Trophoblast cell (in vitro differentiated cells and primary cell): ENCODE measurements at places on chromosomes 6 and 20.

DNA sequence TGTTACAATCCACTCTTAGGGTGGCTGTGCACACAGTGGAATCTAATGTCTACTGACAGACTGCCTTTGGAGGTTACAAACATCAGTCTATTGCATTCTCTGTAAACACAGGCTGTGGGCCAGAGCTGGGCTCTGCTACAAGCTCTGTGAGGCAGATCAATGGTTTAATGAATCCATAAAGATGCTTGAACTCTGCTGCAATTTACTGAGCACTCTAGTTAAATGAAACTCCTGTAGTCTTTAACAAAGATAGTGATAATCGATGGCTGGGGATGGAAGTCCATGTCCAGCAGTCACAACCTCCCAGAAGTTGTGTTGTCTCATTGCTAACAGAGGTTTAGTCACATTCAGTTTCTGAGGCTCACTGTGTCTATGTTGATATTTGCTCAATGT, 50.5 kb downstream of the SOBP start:
- H3K27ac ChIP-seq = no peak overlapping the region
- no peaks in the 10 kb centered on the region for H3K27me3 ChIP-seq
- H3K4me3 ChIP-seq = no peak overlapping the region
- no peak for DNase-seq

GRCh38 chr6:118297821-118298220, 250.3 kb upstream of the PLN start:
- no peaks in the 10 kb centered on the region for H3K36me3 ChIP-seq
- no peaks in the 10 kb centered on the region for H3K27me3 ChIP-seq
- no peak for DNase-seq
- H3K4me3 ChIP-seq = no peak overlapping the region
- H3K4me1 ChIP-seq = no peaks in the 10 kb centered on the region
- H3K27ac ChIP-seq = no peak overlapping the region

DNA sequence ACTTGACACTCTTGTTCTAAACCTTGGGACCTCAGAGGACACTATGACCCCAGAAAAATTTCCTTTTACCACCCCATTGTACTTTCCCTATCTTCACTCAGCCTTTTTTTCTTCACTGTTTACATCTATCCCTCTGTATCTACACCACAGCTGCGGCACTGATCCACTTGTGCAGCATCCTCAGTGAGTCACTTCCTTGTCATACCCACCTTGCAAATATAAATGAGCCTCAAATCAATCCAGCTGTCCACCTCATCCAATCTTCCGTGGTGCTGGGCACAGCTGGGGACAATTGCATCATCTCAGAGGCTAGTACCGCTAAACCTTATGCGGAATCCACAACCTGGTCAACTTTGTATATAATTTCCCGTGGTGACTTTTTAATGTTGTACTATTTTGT, 710.5 kb downstream of the QKI start:
- no peak overlapping the region for H3K4me3 ChIP-seq
- no peaks in the 10 kb centered on the region for H3K4me1 ChIP-seq
- H3K27ac ChIP-seq = no peak overlapping the region
- H3K27me3 ChIP-seq = no peaks in the 10 kb centered on the region

- H3K27ac ChIP-seq = no peak overlapping the region
- H3K4me1 ChIP-seq = no peaks in the 10 kb centered on the region
- H3K27me3 ChIP-seq = no peaks in the 10 kb centered on the region
- DNase-seq = peak; percentile 24
- H3K4me3 ChIP-seq = no peak overlapping the region
Measured at GRCh38 chr6:133512410-133513016, 271.4 kb downstream of the EYA4 start.

GRCh38 chr20:47419953-47420514, 63.5 kb upstream of the ZMYND8 start:
- no peaks in the 10 kb centered on the region for H3K27me3 ChIP-seq
- peaks cover 2% of the 10 kb centered on the region for H3K36me3 ChIP-seq
- no peak overlapping the region for H3K4me3 ChIP-seq
- H3K4me1 ChIP-seq = peaks cover 8% of the 10 kb centered on the region
- no peak overlapping the region for H3K27ac ChIP-seq

GRCh38 chr6:91852252-91852651, 1265.4 kb upstream of the MAP3K7 start:
- DNase-seq = no peak
- H3K27me3 ChIP-seq = no peaks in the 10 kb centered on the region
- no peaks in the 10 kb centered on the region for H3K36me3 ChIP-seq

DNA sequence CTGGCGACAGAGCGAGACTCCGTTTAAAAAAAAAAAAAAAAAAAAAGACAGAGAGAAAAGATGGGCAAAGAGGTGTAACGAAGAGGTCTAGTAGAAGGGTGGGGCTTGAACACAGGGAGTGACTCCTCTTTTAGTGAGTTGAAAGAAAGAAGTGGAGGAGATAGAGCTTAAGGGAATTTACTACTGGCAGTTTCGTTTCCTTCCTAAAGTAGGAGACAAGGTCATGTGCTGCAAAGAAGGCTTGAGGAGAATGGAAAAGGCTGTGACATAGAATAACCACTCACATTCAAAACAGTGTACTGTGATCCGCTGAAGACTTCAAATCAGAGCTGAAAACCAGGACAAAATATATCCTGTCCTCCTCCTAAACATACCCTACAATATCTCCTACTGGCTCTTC, 63.8 kb upstream of the EIF2S2 start:
- no peak overlapping the region for H3K4me3 ChIP-seq
- no peaks in the 10 kb centered on the region for H3K36me3 ChIP-seq
- H3K27me3 ChIP-seq = no peaks in the 10 kb centered on the region

- no peak overlapping the region for H3K27ac ChIP-seq
- H3K4me1 ChIP-seq = peaks cover 5% of the 10 kb centered on the region
- DNase-seq = no peak
- no peaks in the 10 kb centered on the region for H3K27me3 ChIP-seq
- H3K36me3 ChIP-seq = no peaks in the 10 kb centered on the region
Measured at GRCh38 chr6:53294095-53294494, 54.7 kb downstream of the ELOVL5 start.

DNA sequence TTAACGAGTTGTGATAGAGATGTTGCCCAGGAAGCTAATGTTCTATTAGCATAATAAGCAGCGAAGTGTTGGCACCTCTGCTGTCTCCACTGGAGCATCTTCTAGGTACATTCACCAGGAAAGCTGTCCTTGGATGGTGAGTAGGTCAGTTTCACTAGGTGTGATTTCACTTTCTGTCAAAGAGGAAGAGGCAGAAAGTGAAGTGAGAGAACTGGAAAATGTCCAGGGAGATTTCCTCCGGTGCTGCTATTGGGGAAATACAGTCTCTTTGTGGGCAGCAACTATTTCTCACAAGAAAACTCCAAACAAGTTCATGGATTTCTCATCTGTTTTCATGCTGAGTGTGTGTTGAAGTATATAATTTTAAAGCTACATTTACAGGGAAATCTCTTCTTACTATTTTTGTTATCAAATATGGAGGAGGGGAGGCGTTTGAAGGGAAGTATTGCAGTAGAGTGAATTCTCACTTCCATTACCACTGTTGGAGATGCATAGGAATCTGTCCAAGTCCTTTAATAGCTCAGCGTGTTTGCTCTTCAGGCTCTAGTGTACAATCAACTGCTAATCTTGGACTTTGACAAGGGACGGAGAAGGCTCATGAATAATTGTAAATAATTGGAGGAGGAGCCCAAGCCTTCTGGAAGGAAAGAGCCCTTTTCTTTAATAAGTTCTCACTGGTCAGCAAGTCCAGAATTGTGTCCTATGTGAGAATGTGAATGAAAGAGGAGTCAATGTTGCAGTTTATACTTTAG, 16.1 kb upstream of the TSBP1 start:
- no peaks in the 10 kb centered on the region for H3K27me3 ChIP-seq
- H3K4me3 ChIP-seq = no peak overlapping the region
- no peak overlapping the region for H3K27ac ChIP-seq
- H3K4me1 ChIP-seq = no peaks in the 10 kb centered on the region
- DNase-seq = no peak
- H3K36me3 ChIP-seq = no peaks in the 10 kb centered on the region

DNA sequence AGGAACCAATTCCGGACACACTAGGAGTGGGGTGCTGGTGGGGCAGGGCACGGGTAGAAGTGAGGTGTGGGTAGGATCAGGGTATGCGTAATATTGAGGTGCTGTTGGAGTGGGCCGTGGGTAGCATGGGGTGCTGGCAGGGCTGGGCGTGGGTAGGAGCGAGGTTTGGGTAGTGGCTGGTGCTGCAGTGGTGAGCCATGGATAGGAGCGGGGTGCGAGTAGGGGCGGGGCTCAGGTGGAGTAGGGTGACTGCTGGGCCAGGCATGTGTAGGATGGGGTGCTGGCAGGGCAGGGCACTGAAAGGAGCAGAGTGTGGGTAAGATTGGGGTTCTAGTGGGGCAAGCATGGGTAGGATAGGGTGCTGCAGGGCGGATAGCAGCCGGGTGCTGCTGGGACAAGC, 114.2 kb upstream of the DUSP22 start:
- H3K36me3 ChIP-seq = no peaks in the 10 kb centered on the region
- H3K27me3 ChIP-seq = no peaks in the 10 kb centered on the region
- no peak overlapping the region for H3K27ac ChIP-seq
- no peaks in the 10 kb centered on the region for H3K4me1 ChIP-seq
- H3K4me3 ChIP-seq = peak overlapping the region; percentile 23

- H3K27me3 ChIP-seq = no peaks in the 10 kb centered on the region
- no peak for DNase-seq
- no peak overlapping the region for H3K4me3 ChIP-seq
- no peaks in the 10 kb centered on the region for H3K36me3 ChIP-seq
- H3K27ac ChIP-seq = no peak overlapping the region
Measured at GRCh38 chr20:17137692-17138091, 89.1 kb upstream of the PCSK2 start.

GRCh38 chr6:14984519-14984853, 261.4 kb upstream of the JARID2 start:
- H3K4me1 ChIP-seq = peaks cover 2% of the 10 kb centered on the region
- no peak overlapping the region for H3K4me3 ChIP-seq
- H3K27ac ChIP-seq = no peak overlapping the region
- no peak for DNase-seq
- no peaks in the 10 kb centered on the region for H3K36me3 ChIP-seq
- no peaks in the 10 kb centered on the region for H3K27me3 ChIP-seq

GRCh38 chr6:16967470-16967817, 134.4 kb upstream of the STMND1 start:
- H3K4me3 ChIP-seq = no peak overlapping the region
- no peak overlapping the region for H3K27ac ChIP-seq
- DNase-seq = no peak
- H3K27me3 ChIP-seq = no peaks in the 10 kb centered on the region

- H3K4me3 ChIP-seq = no peak overlapping the region
- H3K36me3 ChIP-seq = no peaks in the 10 kb centered on the region
- no peaks in the 10 kb centered on the region for H3K27me3 ChIP-seq
- H3K27ac ChIP-seq = no peak overlapping the region
- no peaks in the 10 kb centered on the region for H3K4me1 ChIP-seq
Measured at GRCh38 chr20:45695496-45695895, 6.3 kb upstream of the WFDC13 start.

- no peaks in the 10 kb centered on the region for H3K27me3 ChIP-seq
- no peak for DNase-seq
- H3K4me1 ChIP-seq = no peaks in the 10 kb centered on the region
- no peak overlapping the region for H3K27ac ChIP-seq
- H3K4me3 ChIP-seq = no peak overlapping the region
- H3K36me3 ChIP-seq = peaks cover 6% of the 10 kb centered on the region
Measured at GRCh38 chr6:125054331-125054730, 92.1 kb downstream of the RNF217 start.

DNA sequence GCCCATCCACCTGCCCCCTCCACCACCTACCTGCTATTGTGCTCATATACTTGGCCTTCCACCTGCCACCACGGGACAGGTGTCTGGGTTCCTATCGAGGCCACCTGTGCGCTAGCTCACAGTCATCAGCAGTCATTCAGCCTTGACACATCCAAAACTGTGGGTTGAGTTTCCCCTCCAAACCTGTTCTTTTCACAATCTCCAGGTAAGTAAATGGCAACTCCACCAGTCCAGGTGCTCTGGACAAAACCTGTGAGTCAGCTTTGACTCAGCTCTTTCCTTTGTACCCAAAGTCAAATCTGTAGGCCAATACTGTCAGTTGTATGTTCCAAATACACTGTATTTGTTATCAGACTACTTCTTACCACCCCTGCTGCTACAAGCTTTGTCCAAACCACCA, 52.6 kb downstream of the SPTLC3 start:
- no peaks in the 10 kb centered on the region for H3K36me3 ChIP-seq
- H3K27me3 ChIP-seq = no peaks in the 10 kb centered on the region
- no peak overlapping the region for H3K27ac ChIP-seq
- no peak for DNase-seq

- DNase-seq = no peak
- H3K27ac ChIP-seq = no peak overlapping the region
- no peak overlapping the region for H3K4me3 ChIP-seq
- H3K27me3 ChIP-seq = no peaks in the 10 kb centered on the region
- H3K36me3 ChIP-seq = no peaks in the 10 kb centered on the region
Measured at GRCh38 chr6:50333696-50334095, 284.0 kb upstream of the DEFB112 start.

GRCh38 chr6:134544737-134545136, 226.8 kb upstream of the SGK1 start:
- no peak overlapping the region for H3K4me3 ChIP-seq
- H3K27ac ChIP-seq = no peak overlapping the region
- no peaks in the 10 kb centered on the region for H3K27me3 ChIP-seq
- no peak for DNase-seq
- no peaks in the 10 kb centered on the region for H3K36me3 ChIP-seq
- H3K4me1 ChIP-seq = peaks cover 4% of the 10 kb centered on the region

DNA sequence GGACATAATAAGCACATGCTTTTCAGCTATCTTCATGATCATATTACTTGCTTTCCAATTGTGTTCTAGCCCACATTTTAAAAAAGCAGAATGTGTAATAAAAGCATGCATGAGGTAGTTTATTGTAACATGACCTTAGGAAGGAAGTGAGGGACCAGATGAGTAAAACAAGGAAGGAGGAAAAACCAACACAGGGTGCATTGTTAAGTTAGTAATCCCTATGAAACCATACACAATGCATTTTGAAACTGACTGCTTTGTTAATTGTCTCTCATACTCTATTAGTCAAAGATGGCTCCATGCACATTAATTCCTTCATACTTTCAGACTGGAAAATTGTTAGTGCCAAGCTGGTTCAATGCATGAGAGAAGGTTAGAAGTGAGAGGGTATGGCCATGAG, 37.7 kb upstream of the CENPW start:
- H3K4me1 ChIP-seq = no peaks in the 10 kb centered on the region
- no peaks in the 10 kb centered on the region for H3K36me3 ChIP-seq
- no peak overlapping the region for H3K4me3 ChIP-seq
- no peaks in the 10 kb centered on the region for H3K27me3 ChIP-seq
- no peak for DNase-seq

DNA sequence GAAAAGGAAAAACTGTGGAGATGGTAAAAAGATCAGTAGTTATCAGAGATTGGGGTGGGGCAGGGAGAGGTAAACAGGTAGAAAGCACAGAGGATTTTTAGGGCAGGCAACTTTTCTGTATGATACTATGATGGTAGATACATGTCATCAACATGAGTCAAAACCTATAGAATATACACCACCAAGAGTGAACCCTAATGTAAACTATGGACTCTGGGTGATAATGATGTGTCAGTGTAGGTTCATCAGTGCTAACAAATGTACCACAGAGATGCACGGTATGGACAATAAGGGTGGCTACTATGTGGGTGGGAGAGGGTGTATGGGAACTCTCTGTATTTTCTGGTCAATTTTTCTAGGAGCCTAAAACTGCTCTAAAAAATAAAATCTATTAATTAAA, 18.5 kb downstream of the PACSIN1 start:
- H3K27me3 ChIP-seq = no peaks in the 10 kb centered on the region
- no peak for DNase-seq
- H3K36me3 ChIP-seq = no peaks in the 10 kb centered on the region
- H3K4me1 ChIP-seq = no peaks in the 10 kb centered on the region
- H3K4me3 ChIP-seq = no peak overlapping the region
- H3K27ac ChIP-seq = no peak overlapping the region

- H3K36me3 ChIP-seq = no peaks in the 10 kb centered on the region
- peaks cover 21% of the 10 kb centered on the region for H3K4me1 ChIP-seq
- peak overlapping the region; percentile 57 for H3K4me3 ChIP-seq
- peak; percentile 43 for DNase-seq
Measured at GRCh38 chr6:36839749-36840431, 646 bp upstream of the CPNE5 start.
